Suprapubic skin (tissue), 4 donors: ENCODE measurements at places on chromosomes 2 and 18.

DNA sequence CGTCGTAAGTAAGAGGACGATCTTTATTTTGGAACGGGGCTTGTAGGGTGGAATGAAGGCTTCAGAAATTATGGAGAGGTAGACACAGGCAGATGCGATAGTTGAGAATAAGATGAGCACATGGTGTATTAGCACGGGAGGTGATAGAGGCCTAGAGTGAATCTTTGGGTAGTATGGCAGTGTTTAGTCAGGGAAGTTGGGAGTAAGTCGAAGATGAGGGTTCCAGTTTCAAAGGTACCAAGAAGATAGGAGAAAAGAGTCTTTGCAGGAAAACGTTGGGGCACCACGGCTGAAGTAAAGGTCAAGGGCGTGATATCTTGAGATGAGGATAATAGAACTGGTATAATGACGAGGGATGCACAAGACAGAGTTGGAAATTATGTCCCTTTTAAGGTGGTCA lies 654 bp downstream of the PIK3C3 start:
- DNase-seq = no peak

GRCh38 chr2:217919781-217920351 lies 82.9 kb downstream of the TNS1 start:
- DNase-seq = no peak

- no peak for DNase-seq
These were observed 23.5 kb downstream of the GPD2 start for GRCh38 chr2:156459720-156460119.

DNA sequence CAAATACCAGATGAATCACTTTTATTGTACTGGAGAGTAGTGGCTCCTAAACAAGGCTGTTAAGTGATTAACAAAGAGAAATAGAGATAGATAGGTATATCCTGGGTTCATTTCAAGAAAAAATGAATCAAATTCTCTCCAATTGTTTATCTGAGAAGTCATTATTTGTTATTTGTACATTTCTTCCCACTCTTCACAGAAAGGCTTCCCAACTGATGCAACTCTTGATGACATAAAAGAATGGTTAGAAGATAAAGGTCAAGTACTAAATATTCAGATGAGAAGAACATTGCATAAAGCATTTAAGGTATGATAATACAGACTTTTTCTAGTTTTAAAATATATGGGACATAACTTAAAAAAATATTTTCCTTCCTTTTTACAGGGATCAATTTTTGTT lies 7.9 kb downstream of the SSB start:
- DNase-seq = no peak

DNA sequence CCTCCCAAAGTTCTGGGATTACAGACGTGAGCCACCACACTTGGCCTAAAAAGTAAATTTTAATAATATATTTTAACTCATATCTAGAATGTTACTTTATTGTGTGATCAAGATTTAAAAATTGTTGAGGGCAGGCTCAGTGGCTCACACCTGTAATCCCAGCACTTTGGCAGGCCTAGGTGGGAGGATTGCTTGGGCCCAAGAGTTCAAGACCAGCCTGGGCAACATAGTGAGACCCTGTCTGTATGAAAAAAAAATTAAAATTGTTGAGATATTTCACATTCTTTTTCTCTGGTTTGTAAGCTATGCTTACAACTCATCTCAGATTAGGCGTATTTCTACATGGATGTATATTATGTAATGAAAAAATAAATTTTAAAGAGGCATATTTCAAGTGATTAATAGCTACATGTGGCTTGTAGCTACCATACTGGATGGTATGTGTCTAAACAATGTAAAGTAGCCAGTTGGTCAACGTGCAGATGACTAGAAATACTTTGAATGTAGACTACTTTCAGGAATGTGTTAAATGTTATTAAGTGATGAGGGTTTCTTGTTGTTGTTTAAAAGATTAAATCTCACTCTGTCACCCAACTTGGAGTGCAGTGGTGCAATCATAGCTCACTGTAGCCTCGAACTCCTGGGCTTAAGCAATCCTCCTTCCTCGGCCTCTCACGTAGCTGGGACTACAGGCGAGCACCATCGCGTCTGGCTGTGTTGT lies 5.9 kb downstream of the RAB10 start:
- DNase-seq = no peak
